ENCODE measurements at places on chromosomes 2 and 18.

- DNase-seq, result no peak
These were observed 9.0 kb downstream of the MAB21L4 start for GRCh38 chr2:240886678-240887609.

DNA sequence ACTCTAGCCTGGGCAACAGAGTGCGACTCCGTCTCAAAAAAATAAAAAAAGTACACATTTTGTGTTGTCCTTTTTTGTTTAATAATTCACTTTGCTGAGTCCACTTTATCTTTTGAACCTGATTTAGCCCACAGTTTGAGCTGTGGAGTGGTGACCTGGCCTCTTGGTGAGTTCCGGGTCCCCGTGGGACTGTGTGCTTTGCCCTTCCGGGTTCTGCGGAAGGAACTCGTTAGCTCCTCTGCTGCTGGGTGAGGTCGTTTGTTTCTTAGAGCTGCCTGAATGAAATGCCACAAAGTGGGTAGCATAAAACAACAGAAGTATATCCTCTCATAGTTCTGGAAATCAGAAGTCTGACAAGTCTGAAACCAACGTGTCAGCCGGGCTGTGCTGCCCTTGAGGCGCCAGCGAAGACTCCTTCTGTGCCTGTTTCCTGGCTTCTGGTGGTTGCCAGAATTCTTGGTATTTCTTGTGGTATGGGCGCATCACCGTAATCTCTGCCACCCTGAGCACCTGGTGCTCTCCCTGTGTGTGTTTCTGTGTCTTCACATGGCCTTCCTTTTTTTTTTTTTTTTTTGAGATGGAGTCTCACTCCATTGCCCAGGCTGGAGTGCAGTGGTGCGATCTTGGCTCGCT lies 3.5 kb downstream of the EFHD1 start:
- no peak for DNase-seq

DNA sequence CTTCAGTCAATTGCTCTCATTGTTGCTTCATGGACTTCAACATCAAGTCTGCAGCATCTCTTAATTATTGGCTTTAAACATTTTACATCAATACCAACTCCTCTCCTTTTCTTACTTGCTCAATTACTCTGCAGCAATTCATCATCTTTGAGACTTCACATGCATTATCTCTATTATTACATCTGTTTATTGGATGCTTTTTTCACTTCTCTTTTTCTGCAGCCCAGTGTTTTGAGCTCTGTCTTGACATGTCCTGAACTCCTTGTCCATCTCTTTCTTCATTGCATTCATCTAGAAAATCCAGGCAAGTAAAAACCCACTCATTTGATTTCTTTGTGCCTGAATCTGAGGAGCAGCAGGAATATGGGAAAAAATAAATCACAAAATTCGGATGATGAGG lies 647.9 kb downstream of the PLCL1 start:
- no peak for DNase-seq

- DNase-seq, result no peak
These were observed 95.6 kb downstream of the TWIST2 start for GRCh38 chr2:238943338-238944067.

DNA sequence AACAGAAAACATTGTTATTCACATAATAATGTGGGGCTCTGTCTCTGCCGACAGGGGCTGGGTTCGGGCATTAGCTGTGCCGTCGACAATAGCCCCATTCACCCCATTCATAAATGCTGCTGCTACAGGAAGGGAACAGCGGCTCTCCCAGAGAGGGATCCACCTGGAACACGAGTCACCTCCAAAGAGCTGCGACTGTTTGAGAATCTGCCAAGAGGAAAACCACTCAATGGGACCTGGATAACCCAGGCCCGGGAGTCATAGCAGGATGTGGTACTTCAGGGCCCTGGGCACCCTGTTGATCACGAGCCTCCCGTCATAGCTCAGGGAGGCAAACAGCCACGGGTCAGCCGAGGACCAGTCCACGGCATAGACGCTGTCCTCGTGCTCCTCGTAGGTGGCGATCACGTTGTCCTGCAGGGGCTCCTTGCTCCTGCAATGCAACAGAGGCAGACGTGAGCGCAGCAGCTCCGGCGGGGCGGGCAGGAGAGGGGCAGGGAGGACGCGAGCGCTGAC lies 188.5 kb downstream of the EIPR1 start:
- no peak for DNase-seq

DNA sequence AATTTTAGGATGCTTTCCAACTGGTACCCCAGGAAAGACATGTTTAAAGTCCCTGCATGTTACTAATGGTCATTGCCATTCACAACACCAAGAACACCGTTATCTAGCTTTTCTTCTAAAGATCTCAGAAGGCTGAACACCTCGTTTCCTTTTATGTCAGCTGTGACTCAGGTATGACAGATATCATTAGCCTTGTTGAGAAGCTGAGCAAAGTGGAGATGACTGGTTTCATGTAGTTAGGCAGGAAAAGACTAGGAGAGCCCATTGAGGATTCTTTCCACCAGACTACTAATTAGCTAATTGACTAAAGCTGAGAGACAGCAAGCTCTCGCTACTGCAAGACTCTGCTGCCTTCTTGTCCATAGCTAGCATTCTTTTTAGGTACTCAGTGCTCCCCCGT lies 32.0 kb upstream of the ARL5A start:
- no peak for DNase-seq

GRCh38 chr2:100887713-100888495 lies 68.0 kb downstream of the NPAS2 start:
- no peak for DNase-seq

GRCh38 chr18:54825601-54826344 lies 2.5 kb upstream of the RAB27B start:
- DNase-seq, result no peak

DNA sequence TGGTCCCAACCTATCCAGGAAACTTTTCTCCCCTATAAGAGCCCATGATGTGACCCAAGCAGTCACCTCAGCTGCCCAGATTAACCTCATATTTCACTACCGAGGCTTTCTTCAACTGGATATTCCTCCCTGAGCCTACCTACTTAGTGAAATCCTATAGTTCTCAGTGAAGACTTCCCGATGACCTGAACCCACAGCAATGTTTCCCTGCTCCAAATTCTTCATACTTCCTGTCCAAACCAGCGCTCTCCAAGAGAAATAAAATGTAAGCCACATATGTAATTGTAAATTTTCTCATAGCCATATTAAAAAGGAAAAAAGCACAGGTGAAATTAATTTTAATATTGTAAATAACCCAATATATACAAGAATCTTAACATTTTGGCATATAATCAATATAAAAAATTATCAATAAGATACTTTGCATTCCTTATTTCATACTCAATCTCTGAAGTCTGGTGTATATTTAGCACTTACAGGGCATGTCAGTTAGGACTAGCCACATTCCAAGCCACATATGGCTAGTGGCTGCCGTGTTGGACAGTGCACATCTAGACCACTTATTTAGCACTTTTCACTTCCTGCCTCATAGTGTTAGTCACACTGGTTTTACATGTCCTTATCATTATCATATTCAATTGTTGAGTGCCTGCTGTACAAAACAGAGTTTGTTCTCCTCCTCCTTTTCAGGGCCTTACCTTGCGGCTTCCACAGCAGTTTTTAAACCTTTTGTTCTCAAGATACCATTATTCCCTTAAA lies 1.9 kb upstream of the STAT4 start:
- no peak for DNase-seq

DNA sequence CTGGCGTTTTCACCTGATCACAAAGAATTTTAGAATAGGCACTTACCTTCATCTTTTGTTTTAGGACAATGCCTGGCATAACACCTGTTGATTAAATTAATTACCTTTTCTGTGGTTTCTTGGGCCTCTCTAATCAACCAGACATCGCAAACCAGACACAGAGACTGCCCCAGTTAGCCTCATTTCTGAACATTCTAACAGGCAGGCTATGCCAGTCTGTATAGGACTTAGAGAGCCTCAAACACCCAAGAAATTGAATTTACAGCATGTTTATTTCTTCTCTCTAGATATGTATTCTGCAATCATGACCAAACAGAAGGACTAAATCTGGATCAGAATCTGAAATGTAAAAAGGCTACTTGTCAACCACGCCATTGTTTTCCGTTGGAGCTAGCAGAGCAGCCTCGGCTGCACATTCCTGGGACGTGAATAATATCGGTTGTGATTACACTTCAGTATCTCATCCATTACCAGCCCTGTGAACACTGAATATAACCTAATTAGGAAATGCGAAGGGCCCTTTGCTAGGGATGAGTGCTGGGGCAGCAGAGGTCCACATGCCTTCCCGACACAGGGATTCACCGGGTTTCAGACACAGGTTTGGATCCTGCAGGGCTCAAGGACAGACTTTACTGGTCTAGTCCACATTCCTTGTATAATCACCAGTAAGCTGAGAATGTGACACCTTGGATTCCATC lies 17.5 kb upstream of the CDC42EP3 start:
- no peak for DNase-seq

- peak; percentile 53 for DNase-seq
These were observed 60.7 kb downstream of the DGKD start for GRCh38 chr2:233414777-233415570.

DNA sequence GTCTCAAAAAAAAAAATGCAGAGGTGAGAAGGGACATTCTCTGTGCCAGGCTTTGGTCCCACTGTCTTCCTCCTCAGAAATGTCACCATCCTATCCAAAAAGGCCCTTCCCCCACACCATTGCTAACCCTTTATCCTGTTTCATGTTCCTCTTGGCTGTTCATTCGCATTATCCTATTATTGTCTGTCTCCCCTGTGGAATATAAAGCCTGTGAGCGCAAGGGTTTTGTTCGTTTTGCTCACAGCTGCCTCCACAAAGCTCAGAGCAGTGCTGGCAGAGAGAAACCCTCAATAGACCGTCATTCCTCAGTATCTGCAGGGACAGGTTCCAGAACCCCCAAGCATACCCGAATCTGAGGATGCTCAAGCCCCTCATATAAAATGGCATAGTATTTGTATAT lies 91.8 kb downstream of the LOXHD1 start:
- DNase-seq, result no peak

DNA sequence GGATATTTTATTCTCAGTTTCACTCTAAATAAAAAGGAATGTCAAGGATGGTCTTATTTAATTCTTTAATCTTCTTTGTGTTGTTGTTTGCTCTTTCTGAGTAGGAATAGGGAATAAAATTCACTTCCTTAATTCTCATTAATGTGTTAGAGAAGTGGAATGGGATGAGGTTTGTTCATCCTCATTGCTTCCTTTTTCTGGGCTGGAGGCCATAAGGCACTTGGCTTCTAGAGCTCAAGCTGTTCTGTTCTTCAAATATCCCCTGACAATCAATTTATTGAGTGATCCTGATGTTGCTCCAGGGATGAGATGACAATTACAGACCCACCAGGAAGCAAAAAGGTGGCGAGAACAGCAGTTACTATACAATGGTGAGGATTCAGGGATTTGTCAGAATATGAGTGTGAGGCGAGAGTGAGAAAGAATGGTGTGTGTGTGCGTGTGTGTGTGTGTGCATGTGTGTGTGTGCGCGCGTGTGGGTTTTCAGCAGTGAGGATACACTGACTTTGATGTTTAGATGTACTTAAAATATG lies 557.6 kb upstream of the FANCL start:
- DNase-seq, result no peak

DNA sequence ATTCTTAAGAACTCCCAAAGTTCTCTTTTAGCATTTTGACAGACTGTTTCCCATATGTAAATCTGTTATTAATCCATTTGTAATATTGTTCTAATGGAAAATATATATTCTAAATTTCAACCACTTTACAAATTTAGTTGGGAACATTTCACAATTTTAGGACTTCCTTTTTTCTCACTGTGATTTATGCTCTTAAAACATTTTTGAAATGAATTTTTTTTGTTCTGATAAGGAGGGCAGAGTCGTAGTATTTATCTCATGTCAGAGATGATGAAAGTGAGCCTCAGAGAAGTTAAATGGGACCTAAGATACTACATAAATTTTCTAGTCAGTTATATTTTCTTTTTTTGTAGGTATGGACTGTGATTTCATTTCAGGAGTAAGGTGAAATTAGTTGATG lies 26.6 kb downstream of the RASGRP3 start:
- DNase-seq, result no peak

DNA sequence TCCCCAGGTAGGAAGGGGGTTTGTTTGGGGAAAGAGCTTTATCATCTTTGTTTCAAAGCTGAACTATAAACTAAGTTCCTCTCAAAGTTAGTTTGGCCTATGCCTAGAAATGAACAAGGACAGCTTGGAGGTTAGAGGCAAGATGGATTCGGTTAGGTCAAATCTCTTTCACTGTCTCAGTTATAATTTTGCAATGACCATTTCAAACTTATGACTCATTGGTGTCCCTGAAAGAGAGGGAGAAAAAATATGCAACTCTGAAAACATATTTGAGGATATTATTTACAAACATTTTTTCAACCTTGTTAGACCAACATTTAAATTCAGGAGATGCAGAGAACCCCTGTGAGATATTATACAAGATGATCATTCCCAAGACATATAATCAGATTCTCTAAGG lies 95.7 kb downstream of the EFEMP1 start:
- DNase-seq, result no peak

- DNase-seq, result no peak
These were observed 24.2 kb downstream of the TET3 start for GRCh38 chr2:74008761-74009395.

GRCh38 chr2:127187081-127187775 lies 32.9 kb downstream of the CYP27C1 start:
- DNase-seq, result no peak
